ENCODE measurements at places on chromosomes 7 and 10.

- DNase-seq = no peak
Measured at GRCh38 chr7:11181590-11181989, 207.9 kb downstream of the PHF14 start.

- no peak for DNase-seq
Measured at GRCh38 chr10:92813979-92814378, 34.3 kb upstream of the EXOC6 start.

DNA sequence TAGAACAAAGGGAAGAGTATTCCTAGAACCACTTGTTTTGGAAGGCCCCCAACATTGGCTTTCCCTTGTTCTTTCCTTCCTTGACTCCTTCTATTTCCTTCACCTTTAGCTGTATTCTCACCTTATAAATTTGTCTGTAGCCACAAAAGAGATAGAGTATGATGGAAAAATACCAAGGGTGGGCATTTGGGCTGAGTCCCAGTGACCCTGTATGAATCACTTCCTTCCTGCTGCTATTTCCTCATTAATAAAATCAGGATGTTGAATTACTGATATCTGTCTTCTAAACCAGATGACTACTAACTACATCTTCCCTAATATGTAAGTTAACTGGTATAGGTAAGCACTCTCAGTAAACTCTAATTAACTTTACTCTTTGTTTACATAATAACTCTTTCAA is 55.1 kb downstream of the IFIT5 start:
- DNase-seq = no peak

DNA sequence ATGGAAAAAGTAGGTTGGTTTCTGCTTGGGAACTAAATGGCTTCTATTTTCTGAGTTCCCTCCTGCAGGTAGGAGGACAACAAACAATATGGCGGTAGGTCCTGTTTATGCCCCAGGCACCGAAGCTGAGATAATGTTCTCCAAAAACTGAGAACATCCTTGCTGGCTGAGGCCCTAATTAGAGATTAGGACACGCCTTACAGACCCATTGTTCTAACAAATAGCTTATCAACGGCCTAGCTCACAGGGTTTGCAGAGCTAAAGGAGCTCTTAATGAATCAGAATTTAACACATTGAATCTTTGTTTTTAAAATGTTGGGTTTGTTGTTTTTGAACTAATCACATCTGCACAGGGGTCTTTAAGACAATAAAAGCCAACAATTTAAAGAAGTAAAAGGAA is 37.0 kb downstream of the HTR5A start:
- DNase-seq = no peak

DNA sequence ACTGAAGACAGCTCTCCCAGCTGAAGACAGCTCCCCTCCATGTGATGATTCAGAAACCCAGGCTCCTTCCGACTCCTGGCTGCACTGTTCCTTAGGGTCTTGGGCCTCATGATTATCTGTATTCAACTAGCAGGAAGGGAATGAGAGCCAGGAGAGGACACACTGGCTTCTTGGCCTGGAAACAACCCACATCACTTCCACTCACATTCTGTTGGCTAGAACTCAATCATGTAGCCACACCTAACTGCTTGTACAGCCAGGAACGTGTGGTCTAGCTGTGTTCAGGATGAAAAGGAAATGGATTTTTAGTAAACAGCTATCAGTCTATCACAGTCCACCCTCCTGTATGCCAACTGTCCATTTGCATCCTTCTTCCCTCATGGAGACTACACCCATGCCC is 30.5 kb upstream of the XPNPEP1 start:
- DNase-seq = no peak

DNA sequence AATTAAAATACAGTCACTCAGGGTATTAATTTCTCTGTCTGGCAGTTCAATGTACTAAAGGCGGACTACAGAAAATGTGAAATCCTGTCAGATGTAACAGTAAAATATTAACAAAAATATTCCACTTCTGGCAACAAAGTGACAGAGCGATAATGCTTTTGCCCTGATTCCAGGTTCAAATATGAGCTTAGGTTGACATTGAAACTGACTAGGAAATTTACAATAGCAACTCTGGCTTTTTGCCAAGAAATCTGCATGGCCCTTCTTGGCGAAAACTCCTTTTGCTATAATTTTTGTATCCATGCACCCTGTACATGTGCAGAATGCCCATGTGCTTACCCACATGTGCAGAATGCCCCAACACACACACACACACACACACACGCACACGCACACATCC is 552.2 kb downstream of the MDFIC start:
- no peak for DNase-seq

GRCh38 chr7:95630702-95631458 is 34.6 kb upstream of the PDK4 start:
- DNase-seq = no peak
